GOT3 (cell line): ENCODE measurements at places on chromosomes 12 and 14.

DNA sequence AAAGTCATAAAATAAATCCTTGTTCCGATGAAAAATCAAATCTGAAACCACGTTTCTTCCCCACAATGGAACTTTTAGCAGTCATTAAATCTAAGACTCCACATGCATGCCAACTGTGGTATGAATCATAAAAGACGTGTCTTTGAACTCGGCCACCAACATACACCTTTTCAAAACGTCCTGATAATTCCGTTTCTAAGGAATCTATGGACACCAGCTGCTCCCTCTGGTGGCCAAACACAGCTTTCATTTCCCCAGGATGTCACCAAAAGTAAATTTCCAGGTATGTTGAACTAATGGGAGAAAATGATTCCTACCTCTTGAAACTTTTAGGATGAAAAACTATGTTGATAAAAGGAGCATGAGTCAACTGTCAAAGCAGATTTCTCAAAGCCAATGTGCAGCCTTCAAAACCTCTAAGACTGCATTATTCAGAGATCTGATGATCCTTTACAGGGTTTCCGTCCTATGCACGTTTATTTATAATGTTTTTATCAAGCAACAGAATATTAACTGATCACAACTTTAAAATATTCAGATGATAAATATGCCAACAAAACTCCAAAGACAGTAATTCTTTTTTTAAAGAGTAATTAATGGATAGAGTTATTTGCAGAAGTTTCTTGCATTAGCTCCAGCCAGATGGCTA lies 96.2 kb downstream of the CIT start:
- DNase-seq = no peak

DNA sequence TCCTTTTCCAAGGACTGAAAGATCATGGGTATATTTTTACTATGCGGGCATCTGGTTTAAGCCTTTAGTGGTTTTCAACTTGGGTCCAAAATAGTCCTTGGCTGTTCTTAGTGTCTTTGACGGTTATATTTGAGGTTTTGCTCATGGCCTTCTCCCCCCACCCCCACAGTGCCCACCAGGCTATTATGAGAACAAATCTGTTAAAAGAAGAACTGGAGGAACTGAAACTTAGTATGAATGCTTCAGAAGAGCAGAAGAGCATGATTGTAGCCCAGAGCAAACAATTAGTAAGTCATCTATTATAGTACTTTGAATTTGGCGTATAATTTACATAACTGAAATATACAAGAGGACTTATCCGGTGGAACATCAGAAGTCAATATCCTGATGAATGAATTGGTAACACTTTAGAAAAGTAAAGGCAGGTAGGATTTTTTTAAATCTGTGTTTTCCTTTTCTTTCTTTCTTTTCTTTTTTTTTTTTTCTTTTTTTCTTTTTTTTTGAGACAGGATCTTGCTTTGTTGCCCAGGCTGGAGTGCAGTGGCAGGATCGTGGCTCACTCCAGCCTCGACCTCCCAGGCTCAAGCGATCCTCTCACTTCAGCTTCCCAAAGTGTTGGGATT lies 71.8 kb upstream of the BCAT1 start:
- no peak for DNase-seq

GRCh38 chr12:11769723-11770514 lies 120.4 kb downstream of the ETV6 start:
- DNase-seq = no peak

DNA sequence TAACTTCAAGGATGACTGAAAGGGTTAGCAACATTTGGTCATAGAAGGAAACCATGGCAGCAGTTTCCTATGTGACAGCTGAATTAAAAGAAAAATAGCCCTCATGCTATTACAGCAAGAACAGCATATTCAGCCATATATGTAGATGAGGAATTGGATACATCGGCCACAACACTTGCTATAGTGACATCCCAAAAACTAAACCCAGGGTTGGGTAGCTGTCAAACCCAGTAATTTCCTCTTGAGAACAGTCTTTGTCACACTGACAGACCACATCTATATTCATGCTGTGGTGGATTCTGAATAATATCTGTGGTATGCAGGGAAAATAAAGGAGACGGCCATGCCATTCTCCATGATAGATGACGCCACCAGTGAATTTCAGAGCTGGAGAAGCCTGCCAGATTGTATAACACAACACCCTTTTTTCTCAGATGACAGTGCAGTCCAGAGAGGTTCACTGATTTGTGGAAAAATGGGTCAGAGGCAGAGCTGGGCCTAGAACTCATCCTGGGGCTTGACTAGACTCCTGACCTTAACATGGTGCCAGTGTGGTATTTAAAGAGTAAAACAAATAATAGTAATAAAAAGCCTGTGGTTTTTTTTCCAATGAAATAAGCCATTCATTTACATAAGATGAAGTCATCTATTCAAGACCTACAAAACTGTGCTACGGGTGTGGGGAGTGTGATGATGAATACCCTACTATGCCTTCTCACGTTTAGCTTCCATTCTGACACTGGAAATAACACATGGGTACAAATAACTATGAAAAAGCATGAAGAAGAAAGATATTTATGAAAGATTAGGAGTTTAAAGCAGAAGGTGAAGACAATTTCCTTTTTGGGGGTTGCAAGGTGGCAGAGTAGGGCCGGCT lies 32.3 kb downstream of the EFCAB11 start:
- DNase-seq = no peak

GRCh38 chr14:99549684-99550083 lies 54.3 kb downstream of the CCDC85C start:
- no peak for DNase-seq

DNA sequence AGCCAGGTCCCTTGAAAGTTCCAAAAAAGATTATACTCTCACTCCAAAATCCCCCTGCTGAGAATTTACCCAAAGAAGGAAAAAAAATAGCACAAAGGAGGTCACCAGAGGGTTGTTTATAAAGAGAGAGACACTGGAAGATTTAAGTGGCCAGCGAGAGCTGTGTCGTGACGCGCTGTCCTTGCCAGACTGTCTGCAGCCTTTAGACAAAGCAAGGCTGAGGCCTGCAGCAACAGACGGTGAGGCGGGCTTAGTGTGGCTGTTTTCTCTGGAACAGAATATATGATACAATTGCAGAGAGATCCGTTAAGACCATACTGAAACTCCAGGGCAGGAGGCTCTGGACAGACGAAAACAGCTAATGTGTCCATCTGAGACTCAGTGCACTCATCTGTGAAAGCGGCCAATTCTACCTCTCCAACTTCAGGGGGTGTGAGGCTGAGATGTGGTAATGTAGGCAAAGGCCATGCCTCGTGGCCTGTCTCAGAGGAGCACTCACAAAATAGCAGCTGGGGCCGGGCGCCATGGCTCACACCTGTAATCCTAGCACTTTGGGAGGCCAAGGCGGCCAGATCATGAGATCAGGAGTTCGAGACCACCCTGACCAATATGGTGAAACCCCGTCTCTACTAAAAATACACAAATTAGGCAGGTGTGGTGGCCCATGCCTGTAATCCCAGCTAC lies 36.2 kb downstream of the ANAPC7 start:
- DNase-seq = no peak

DNA sequence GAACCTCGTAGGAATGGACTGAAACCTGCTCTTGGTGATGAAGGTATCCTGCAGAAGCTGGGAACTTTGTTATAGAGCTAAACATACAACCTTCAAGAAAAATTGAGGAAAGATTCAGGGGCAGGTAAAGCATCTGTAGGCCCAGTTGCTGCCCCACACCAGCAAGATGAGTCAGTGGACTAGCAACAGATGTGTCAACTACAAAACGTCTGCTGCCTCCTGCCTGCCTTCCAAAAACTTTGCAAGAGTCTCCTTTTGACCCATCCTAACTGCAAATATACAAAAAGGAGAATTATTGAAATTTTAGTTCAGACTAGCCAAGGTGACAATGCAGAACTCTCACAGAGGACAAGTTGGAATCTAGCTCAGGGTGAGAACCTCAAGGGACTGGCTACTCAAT lies 60.9 kb upstream of the TMTC1 start:
- no peak for DNase-seq

- no peak for DNase-seq
These were observed 484.1 kb downstream of the GLT1D1 start for GRCh38 chr12:129337413-129337812.
